ENCODE measurements at places on chromosomes 16 and 17. TPM values are rescaled to one million over a fixed set of nuclear protein-coding genes. Genes with fewer than 3 reads are reported as not detected.

- no peak for DNase-seq
These were observed 218 bp downstream of the TNRC6C start for GRCh38 chr17:77958716-77959125.

- DNase-seq, result no peak
These were observed 891 bp downstream of the CORO1A start for GRCh38 chr16:30184096-30184890.

DNA sequence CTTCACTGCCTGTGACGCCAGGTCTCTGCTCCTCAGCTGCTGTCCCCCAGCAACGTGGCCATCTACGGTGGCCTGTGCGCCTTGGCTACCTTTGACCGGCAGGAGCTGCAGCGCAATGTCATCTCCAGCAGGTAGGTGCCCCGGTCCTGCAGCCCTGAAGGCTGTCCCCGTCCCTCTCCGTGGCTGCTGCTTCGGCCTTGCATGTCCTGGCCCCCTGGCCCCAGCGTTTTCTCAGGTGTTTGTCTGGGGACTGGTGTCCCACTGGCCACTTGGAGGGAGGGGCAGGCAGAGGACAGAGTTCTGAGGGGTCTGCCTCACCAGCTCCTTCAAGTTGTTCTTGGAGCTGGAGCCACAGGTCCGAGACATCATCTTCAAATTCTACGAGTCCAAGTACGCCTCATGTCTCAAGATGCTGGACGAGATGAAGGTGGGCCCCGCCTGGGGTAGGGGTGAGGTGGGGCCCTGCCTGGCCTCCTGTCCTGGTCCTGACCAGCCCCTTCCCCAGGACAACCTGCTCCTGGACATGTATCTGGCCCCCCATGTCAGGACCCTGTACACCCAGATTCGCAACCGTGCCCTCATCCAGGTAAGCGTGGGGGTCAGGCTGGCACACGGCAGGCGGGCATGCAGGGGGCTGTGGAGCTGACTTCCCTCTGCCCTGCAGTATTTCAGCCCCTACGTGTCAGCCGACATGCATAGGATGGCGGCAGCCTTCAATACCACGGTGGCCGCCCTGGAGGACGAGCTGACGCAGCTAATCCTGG lies 4.4 kb downstream of the GPS1 start:
- no peak for DNase-seq

DNA sequence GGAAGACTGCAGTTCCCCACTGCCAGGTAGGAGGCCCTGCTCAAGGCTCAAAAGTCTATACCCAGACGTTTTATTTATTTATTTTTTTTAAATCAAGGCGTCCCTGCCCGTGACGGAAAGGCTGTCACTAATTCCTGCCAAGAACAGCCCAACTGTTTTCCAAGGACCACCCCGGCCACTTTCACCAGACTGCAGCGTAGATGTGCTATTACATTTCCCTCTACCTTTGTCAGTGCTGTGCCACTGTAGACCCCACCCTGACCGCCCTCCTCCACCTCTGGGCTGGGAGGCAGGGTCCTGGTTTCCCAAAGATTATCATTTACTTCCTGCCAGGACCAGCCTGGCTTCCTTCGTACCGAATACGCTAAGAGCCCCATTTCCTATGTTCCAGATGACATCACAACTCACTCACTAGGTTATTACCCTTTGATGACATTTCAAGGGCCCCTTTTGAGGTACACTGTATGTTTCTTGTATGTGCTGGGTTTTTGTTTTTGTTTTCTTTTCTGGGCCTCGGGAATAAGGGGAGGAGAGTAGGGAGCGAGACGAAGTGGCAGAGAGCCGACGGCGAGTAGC lies 6.3 kb upstream of the RNF227 start:
- DNase-seq, result no peak

GRCh38 chr16:505479-506245 lies 21.9 kb upstream of the CAPN15 start:
- DNase-seq, result no peak

DNA sequence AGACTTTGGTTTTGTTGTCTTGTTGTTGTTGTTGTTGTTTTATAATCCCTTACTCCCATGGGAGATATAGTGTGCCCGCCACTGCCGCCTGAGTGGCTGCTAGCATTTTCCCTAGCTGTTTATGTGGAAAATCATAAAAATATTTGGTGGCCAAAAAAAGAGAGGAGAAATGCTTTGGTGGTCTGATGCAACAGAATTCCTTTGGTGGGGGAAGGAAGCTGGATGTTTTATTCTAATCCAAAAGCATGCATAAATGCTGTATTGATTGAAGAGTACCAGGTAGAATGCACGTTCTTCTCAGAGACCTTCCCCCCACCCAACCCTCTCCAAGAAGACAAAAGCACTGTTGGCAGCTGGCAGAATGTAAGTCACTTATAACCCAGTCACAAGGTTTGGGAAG lies 93.2 kb downstream of the C17orf67 start:
- DNase-seq, result no peak

DNA sequence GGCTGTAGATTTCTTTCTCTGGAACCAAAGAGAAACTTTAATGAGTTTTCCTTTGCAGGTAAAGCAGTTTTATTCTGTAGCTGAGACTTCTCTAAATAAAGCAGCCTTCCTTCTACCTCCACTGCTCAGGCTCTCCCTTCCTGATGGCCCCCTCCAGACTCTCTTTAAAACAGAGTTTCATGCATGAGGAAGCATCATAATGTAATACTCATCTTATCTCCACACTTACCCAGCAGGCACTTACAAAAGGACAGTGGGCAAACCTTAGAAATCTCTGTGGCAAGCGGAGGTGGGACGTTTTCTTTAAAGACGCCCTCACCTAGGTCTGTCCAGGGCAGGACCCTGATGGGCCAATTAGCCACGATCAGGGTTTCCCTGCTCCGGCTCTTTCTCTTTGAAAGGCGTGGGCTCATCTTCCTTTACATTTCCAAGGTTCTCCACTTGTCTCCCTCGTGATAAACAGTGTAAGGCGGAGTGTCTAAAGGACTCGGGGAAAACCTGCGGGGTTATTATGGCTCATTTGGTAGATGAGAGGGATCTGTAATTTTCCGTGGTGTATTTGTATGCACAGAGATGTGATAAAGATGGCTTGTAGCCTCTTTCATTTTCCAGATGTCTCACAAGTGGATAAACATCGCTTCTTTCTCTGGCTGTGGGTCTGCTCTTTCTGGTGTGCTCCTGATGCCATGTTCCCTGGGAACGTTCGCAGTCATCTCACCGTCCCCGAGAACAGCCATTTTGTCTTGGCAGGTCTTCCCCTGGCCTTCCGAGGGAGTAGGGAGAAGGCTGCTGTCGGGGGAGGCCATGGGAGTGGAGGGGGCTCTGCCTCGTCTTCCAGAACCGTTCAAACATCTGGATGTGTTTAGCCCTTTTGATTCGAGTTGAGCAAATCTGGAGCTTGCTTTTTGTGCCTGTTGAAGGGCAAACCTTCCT lies 239.0 kb downstream of the CCDC182 start:
- DNase-seq, result no peak

GRCh38 chr17:9821921-9822320 lies at the start of gene GSG1L2:
GSG1L2 (minus strand) TSS chr17:9822079; CDS start chr17:9822071, 8 bp downstream.
- DNase-seq, result no peak

DNA sequence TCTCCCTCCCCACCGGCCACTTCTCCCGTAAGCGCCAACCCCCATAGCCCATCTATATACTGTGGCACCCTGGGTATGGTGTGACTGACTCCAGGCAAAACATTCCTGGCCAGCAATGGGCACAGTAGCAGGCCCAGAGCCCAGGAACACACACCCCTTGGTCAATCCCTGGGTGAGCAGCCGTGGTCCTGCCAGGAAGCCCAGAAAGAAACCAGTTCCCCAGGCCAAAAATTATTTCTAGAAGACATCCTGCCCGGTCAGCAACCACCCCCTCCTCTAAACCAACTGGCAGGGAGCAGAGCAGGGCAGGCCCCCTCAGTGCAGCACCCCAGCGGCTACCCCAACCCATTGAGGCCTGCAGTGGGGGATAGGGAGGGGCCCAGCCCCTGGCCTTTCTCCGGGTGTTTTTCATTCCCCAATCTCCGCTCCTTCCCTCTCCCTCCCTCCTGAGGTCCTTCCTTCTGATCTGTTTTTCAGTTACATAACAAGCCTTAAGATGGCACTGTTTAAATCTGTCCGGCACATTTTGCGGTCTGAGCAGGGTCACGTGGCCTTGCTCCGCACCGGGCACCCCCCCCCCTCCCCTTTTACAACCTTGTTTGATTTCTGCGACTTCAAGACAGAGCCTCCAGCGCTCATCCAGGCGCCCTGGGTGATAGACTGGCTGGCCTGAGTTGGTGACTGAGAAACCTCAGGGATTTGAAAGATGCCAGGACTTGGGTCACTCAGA lies 2.0 kb downstream of the NPTX1 start:
- no peak for DNase-seq

- DNase-seq, result no peak
These were observed 32.2 kb downstream of the HS3ST3A1 start for GRCh38 chr17:13569398-13570123.

- peak; percentile 84 for DNase-seq
These were observed at the start of gene SLFN13 for GRCh38 chr17:35448214-35448898. SLFN13 (minus strand) TSS chr17:35448766; CDS start chr17:35445680, 3,086 bp downstream.

DNA sequence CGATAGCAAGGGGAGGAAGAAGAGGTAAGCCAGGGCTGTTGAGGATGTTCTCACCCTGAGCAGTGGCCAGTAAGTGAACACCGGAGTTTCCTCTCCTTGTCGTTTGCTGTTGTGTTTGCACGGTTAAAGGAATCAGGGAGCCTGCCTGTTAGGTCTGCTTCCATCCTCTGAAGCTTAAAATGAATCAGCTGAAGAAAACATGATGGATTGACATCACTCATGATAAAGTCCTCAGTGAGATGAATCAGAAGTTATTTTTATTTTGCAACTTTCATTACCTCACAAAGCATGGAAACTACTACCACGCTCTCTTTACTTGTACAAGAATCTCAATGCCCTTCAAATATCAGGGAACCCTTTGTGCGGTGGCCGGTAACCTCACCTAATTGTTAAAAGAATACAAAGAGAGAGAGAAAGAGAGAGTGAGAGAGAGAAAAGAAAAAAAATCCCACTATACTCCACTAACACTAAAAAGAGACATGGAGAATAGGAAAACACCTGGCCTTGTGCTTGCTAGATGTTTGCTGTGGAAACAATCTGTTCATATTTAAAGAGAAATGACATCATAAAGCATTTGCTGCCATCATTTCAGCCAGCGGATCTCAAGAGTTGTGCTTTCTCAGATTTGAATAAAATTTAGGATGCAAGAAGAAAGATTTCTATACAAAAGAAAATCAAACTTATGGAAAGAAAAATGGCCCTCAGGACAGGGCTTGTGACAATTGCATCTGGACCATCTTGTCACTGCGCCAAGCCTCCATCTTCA lies 441.6 kb upstream of the SALL1 start:
- DNase-seq, result no peak

GRCh38 chr16:10895053-10895946 lies 18.3 kb downstream of the CIITA start:
- peak; percentile 76 for DNase-seq

- no peak for DNase-seq
These were observed 148.7 kb downstream of the CDRT15L2 start for GRCh38 chr17:20728181-20728580.

DNA sequence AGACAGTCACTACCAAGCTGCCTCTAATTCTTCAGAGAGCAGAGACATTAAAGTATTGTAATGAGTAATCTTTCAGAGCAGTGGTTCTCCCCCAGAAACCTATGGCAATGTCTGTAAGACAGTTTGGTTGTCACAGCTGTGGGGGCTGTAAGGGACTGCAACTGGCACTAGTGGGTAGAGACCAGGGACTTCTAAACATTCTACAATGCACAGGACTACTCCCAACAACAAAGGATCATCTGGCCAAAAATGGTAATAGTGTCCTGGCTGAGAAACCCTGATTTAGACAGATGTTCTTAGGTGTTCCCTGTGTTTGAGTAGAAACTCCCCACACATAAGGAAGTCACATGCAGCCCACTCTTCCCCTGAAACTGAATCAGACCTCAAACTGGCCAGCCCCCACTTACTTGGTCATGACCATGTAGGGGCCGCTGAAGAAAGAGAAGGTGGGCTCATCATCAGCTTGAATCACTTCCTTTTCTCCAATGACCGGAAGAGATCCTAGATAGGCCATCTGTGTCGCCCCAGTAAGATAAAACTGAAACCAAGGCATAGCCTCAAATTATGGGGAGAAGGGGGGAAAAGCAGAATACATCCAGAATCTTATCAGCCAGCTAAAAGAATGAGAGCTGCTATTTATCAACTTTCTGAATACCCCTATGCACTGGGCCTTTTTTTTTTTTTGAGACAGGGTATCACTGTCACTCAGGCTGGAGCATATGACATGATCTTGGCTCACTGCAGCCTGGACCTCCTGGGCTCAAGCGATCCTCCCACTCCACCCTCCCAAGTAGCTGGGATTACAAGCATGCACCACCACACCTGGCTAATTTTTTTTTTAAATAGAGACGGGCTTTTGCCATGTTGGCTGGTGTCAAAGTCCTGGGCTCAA lies 75.8 kb downstream of the TEX14 start:
- DNase-seq, result no peak

GRCh38 chr17:64129515-64129764 lies 504 bp downstream of the ERN1 start:
- DNase-seq, result no peak

The MYO15A gene
- total RNA-seq, result 1.0 TPM

The KRT36 gene
- not detected for total RNA-seq

The MAP3K14 gene
- total RNA-seq, result 33.7 TPM

The PYY gene
- total RNA-seq, result not detected

The TP53 gene
- 128 TPM for total RNA-seq

The KRT33A gene
- not detected for total RNA-seq

The EMP2 gene
- total RNA-seq, result not detected
